ENCODE measurements at places on chromosomes 12 and 14. TPM values are rescaled to one million over a fixed set of nuclear protein-coding genes. Genes with fewer than 3 reads are reported as not detected.

GRCh38 chr12:57712701-57713100 is 18.8 kb downstream of the OS9 start:
- no peaks in the 10 kb centered on the region for H3K4me1 ChIP-seq
- H3K27me3 ChIP-seq: no peaks in the 10 kb centered on the region
- H3K27ac ChIP-seq: no peak overlapping the region
- H3K36me3 ChIP-seq: peaks cover 89% of the 10 kb centered on the region

DNA sequence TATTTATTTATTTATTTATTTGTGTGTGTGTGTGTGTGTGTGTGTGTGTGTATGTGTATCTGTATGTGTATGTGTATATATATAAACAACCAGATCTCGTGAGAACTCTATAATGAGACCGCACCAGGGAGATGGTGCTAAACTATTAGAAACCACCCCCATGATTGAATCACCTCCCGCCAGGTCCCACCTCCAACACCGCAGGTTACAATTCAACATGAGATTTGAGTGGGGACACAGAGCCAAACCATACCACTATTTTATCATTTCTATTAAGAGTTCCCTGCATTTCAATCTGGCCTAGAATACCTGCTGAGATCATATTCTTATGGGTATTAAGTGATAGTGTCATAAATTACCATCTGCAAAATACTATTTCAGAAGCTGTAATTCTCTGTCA is 243.8 kb upstream of the PLEKHG7 start:
- no peak overlapping the region for H3K27ac ChIP-seq
- no peaks in the 10 kb centered on the region for H3K36me3 ChIP-seq
- H3K4me3 ChIP-seq: no peak overlapping the region
- H3K27me3 ChIP-seq: no peaks in the 10 kb centered on the region
- H3K4me1 ChIP-seq: no peaks in the 10 kb centered on the region
- DNase-seq: no peak

The SART3 gene
- 54.9 TPM for total RNA-seq

DNA sequence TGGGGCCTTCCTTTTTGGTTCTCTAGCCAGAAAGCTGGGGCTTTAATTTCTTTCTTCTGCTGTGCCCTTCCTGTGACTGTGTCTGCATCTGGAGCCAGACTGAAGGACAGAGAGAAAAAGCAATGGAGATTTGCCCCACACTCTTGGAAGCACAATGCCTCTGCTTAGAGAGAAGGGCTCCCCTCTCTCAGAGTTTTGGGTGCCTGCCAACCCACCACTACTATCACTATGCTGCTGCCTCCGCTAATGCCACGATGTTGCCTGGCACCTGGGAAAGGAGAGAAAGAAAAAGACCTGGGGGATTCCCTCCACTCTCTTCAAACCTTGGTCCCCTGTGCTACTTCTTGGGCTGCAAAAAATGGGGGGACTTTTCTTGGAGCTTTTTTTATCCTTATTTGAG is 52.6 kb downstream of the TMEM260 start:
- H3K4me3 ChIP-seq: no peak overlapping the region
- peaks cover 92% of the 10 kb centered on the region for H3K36me3 ChIP-seq
- no peak for DNase-seq
- H3K4me1 ChIP-seq: no peaks in the 10 kb centered on the region
- no peak overlapping the region for H3K27ac ChIP-seq
- H3K27me3 ChIP-seq: no peaks in the 10 kb centered on the region

The UBR7 gene
- total RNA-seq: 124 TPM

The CAPZA3 gene
- not detected for total RNA-seq

- H3K27me3 ChIP-seq: no peaks in the 10 kb centered on the region
- no peak for DNase-seq
- no peaks in the 10 kb centered on the region for H3K4me1 ChIP-seq
Observed at GRCh38 chr12:131124487-131125280, 171.0 kb downstream of the ADGRD1 start.

The ACSM4 gene
- total RNA-seq: not detected

The SMCO2 gene
- total RNA-seq: not detected

The DHRS4 gene
- 114 TPM for total RNA-seq

DNA sequence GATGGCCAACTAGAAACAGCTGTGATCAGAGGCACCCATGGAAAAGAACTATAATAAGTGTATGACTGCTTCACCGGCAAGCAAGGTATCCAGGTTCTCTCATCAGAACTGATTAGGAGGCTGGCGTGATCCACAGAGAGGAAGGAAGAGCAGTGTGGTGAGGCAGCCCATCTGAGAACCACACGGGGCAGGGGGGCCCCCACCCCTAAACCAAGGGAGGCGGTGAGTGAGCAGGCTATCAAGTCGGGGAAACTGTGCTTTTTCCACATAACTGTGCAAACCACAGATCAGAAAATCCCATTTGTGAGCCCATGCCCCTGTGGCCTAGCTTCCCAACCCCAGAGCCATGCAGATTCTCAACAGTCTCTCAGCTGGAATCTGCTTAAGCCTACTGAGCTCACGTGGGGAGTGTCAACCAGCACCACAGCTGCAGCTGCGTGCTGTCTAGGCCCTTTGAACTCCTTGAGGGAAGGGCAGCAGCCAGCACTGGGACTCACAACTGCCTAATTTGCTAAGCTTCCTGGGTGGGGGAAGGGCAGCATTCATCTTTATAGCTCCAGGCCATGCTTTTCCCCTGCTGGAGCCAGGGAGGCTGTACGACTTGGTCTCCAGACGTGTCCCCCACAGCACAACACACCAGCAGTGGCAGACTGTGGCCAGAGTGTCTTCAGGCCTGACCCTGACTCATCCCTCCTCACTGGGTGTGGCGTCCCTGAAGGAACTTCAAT is 444.4 kb upstream of the ATP2B1 start:
- H3K27ac ChIP-seq: no peak overlapping the region
- H3K27me3 ChIP-seq: no peaks in the 10 kb centered on the region
- no peak for DNase-seq
- H3K4me3 ChIP-seq: no peak overlapping the region
- H3K36me3 ChIP-seq: no peaks in the 10 kb centered on the region

- H3K4me1 ChIP-seq: peaks cover 73% of the 10 kb centered on the region
- peak overlapping the region; percentile 76 for H3K4me3 ChIP-seq
- H3K36me3 ChIP-seq: no peaks in the 10 kb centered on the region
Observed at GRCh38 chr14:77098529-77099353, 683 bp downstream of the CIPC start.

DNA sequence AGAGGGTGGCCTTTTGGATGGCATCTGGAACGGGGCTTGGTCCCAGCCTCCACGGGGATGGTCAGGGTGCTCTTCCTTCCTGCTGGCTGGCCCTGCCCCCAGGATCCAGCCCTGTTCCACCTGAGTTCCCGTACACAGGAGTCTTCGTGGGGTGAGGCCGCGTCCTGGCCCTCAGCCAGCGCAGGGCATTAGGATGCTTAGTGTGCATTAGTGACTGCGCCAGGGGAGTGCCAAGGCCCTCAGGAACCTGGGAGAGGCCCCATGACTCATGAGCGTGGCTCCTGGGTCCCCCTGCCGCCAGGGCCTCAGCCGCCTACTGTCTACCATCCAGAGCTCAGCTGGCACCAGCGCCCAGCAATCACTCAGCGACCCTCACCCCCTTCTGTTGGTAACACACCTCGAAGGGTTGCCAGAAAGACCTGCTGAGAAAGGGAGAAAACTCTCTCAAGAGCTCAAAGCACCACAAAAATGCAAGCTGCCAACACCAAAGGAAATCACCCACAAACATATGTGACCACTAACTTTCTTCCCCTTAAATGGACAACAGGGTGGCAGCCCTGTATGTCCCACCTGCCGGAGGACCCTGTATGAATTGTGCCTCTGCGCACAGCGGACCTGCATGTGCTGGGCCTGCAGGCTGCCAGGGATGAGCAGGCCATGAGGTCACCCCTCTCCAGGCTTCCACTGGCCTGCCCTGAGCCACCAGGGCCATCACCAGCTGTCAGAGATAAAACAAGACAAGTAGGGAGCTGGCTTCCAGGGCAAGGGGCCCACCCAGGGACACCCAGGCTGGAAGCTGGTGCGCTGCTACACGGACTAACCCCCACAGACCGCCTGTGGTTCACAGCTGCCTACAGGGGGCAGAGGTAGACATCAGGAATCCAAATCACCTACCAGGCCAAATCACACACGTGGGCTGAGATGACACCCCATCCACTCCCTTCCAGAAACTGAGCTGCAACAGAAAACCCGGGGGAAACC is 28.7 kb downstream of the CCDC85C start:
- H3K27ac ChIP-seq: peak overlapping the region; percentile 83
- H3K4me1 ChIP-seq: peaks cover 98% of the 10 kb centered on the region
- H3K27me3 ChIP-seq: no peaks in the 10 kb centered on the region
- peak; percentile 89 for DNase-seq

DNA sequence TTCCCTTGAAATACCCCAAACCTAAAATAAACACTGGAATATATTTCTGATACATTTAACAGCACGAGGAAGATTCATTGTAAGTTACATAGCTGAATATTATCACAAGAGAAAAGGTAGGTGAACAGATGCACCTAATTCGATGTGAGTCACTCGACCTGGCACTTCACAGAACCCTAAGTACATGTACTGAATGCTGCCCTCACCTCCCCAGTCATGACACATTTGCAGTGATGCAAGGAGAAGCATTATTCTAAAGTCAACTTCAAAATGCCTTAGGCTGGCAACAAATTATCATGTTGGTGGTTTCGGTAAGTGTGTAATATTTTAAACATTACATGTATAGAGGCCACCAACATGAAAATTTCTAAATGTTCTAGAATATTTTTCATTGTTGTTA is 35.2 kb upstream of the TMTC2 start:
- no peaks in the 10 kb centered on the region for H3K36me3 ChIP-seq
- H3K4me1 ChIP-seq: no peaks in the 10 kb centered on the region
- H3K27ac ChIP-seq: no peak overlapping the region

DNA sequence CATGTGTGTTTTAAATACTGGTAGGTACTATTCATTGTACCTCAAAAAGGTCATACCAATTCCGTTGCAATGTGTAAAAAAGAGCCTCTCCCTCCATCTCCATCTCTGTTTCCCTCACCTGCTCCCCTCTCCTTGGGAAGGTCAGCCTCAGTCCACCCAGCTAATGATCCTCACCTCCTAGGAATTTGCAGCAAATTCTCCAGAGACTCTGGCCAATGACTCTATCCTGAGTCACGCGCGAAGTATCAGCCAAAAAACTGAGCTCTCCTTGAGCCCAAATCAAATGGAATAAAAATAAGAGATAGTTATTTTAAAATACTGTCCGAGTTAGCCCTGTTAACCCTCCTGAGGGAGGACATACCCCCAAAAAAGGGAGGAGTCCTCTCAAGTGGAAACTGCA is 148.4 kb downstream of the DPF3 start:
- DNase-seq: no peak
- no peak overlapping the region for H3K27ac ChIP-seq
- no peak overlapping the region for H3K4me3 ChIP-seq
- no peaks in the 10 kb centered on the region for H3K4me1 ChIP-seq

DNA sequence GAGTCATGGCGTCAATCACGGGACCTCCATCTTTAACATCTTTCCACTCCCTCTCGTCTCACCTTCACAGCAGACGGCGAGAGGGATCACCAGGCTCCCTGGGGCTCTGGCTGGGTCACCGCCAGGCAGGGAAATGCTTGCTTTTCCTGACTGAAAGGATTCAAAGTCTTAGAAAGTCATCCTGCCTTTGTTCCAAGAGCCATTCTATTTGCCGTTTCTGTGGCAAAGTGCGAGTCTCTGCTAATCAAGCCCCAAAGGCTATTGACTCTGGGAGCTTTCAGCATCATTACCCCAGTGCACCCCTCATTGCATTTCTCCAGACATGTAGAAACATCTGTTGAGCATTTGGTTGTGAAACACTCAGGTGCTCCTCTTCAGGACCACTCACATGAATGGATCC is 69.6 kb downstream of the GSC start:
- no peaks in the 10 kb centered on the region for H3K27me3 ChIP-seq
- no peak for DNase-seq

DNA sequence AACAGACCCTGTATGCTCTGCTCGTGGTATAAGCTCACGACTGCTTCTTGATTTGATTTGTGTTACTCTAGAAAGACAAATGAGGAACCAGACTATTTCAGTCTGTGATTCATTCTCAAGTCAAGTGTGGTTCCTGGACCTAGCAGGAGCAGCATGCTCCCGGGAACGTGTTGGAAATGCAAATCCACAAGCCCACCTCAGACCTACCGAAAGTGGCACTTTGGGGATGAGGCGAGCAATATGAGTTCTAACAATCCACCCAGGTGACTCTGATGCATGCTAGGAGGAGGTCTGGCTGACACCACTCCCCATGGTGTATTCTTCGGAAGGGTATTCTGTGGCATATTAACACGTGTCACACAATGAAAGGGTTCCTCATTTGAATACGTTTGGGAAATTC is 59.5 kb upstream of the TMX1 start:
- H3K36me3 ChIP-seq: no peaks in the 10 kb centered on the region
- no peaks in the 10 kb centered on the region for H3K27me3 ChIP-seq
- no peaks in the 10 kb centered on the region for H3K4me1 ChIP-seq
- no peak overlapping the region for H3K4me3 ChIP-seq
- DNase-seq: no peak
- H3K27ac ChIP-seq: no peak overlapping the region

The SDR9C7 gene
- not detected for total RNA-seq

GRCh38 chr12:73383584-73384222 is 1111.5 kb downstream of the TRHDE start:
- H3K36me3 ChIP-seq: no peaks in the 10 kb centered on the region
- no peaks in the 10 kb centered on the region for H3K27me3 ChIP-seq
- peaks cover 5% of the 10 kb centered on the region for H3K4me1 ChIP-seq
- DNase-seq: no peak
- H3K4me3 ChIP-seq: no peak overlapping the region

- no peaks in the 10 kb centered on the region for H3K4me1 ChIP-seq
- no peaks in the 10 kb centered on the region for H3K36me3 ChIP-seq
- no peak overlapping the region for H3K27ac ChIP-seq
- no peak for DNase-seq
- H3K27me3 ChIP-seq: peaks cover 36% of the 10 kb centered on the region
Observed at GRCh38 chr12:78864870-78865463, 393 bp downstream of the SYT1 start.

DNA sequence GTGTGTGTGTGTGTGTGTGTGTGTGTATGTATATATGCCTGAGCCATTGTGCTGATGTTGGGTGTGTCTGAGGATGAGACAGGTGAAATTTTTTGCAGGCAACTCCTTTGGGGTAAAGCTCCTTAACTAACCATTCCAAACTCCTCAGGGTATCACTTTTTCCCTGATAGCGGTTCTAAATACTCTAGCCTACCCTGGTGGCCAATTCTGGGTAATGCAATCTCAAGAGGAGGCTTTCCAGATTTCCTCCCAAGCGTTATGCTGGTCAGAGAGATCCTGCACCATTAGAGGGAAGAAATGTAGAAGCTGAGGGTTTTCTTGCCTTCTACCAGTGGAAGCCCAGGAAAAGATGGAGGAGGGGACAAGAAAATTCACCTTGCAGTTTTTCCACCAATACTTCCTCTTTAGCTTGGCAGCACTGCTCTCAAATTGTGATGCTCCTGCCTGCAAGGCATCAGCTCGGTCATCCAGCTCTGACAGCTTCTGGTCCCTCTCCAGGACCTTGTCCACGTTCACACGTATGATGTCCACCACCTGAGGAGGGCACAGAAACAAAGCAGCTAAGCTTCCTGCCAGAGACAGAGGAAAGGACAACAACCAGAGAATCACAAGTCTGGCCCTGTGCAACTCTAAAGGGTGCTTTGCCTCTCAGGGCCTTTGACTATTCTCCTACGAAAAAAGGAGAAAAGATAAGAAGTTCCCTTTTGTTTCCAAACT is 4.9 kb downstream of the VAMP1 start:
- peaks cover 40% of the 10 kb centered on the region for H3K4me1 ChIP-seq
- no peaks in the 10 kb centered on the region for H3K27me3 ChIP-seq
- H3K27ac ChIP-seq: peak overlapping the region; percentile 25
- no peak overlapping the region for H3K4me3 ChIP-seq
- DNase-seq: peak; percentile 88

Data from stomach (tissue), 19 donors.